ENCODE measurements at places on chromosomes 3 and 15.

GRCh38 chr3:196140224-196140623 lies 58.3 kb upstream of the TFRC start:
- no peak for DNase-seq

- peak; percentile 76 for DNase-seq
These were observed 79.8 kb downstream of the NECTIN3 start for GRCh38 chr3:111151438-111151837.

DNA sequence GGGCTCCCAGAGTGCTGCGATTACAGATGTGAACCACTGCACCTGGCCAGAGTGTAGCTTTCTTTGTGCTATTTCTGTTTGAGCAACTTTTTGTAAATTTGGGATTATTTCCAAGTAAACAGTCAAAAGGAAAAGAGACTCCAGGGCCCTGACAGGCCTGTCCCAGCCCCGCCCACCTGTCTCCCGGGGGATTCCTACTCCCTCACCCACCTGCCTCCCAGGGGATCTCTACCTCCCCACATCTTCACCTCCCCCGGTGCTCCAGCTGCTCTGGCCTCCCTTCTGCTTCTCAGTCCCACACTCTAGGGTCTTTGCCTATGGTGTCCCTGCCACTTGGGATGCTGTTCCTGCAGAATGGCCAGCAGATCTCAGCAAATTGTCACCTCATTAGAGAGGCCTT lies 7.0 kb downstream of the RHCG start:
- no peak for DNase-seq

DNA sequence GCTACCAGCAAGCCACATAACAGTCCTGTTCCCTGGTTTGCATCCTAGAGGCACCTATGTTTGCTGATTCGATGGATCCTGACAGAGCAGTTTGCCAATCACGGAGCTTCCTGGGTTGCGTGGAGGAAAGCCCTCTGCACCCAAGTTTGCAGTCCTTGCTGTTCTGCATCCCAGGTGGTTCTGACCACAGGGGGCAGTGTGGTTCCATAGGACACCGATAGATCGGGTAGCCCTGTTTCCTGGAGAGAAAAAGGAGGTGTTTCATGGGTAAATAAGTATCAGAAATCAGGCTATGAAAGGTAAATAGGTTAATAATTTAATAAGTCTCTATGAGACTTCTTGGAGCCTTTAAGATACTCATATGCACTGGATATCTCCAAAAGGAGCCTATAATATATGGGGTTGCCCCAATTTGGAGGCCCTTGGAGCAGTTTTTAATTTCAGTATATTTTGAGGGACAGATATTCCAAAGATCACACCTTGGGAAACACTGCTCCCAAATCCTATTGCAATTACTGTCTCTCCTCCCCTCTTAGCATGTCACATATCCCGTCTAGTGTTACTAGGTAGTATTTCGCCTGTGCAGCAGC lies 194.6 kb upstream of the TPM1 start:
- DNase-seq, result peak; percentile 59

- peak; percentile 44 for DNase-seq
These were observed 730.6 kb upstream of the NECTIN3 start for GRCh38 chr3:110341047-110341446.

DNA sequence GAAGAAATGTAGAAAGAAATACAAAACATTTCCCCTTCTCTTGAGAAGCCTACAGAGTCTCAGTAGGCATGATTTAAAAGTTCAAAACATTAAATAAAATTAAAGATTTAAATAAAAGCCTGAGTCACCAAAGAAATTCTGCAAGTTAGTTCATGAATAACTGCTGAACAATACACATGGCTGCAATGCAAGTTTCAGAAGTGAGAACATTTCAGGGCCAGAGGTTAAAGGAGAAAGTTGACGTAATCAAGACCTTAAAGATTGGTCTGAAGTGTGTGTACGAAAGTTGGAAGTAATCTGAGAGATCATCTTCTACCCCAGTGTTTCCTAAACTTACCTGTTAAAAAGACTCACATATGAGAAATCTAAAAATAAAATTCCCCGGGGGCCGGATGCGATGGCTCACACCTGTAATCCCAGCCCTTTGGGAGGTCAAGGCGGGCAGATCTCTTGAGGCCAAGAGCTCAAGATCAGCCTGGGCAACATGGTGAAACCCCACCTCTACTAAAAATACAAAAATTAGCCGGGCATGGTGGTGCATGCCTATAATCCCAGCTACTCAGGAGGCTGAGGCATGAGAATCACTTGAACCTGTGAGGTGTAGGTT lies 108.7 kb upstream of the PHLDB2 start:
- DNase-seq, result no peak

DNA sequence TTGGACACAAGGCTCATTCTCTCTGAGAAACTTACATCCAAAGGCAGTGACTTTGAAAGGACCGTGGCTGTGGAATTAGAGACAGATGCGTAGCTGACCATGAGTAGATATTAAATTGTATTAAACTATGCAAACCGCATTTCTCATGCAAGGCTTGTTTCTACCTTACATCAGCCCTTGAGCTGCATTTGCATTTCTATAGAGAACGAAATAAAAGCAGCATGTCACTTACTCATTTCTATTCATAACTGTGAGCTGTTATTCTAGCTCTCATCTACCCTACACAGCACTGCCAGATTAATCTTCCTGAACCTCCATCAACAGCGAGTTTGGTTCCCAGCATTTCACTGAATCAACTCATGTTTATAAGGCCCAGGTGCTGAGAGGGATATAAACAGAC lies 72.3 kb downstream of the THSD4 start:
- DNase-seq, result no peak

- DNase-seq, result peak; percentile 48
These were observed 1.1 kb upstream of the ZNF639 start for GRCh38 chr3:179321668-179322285.

DNA sequence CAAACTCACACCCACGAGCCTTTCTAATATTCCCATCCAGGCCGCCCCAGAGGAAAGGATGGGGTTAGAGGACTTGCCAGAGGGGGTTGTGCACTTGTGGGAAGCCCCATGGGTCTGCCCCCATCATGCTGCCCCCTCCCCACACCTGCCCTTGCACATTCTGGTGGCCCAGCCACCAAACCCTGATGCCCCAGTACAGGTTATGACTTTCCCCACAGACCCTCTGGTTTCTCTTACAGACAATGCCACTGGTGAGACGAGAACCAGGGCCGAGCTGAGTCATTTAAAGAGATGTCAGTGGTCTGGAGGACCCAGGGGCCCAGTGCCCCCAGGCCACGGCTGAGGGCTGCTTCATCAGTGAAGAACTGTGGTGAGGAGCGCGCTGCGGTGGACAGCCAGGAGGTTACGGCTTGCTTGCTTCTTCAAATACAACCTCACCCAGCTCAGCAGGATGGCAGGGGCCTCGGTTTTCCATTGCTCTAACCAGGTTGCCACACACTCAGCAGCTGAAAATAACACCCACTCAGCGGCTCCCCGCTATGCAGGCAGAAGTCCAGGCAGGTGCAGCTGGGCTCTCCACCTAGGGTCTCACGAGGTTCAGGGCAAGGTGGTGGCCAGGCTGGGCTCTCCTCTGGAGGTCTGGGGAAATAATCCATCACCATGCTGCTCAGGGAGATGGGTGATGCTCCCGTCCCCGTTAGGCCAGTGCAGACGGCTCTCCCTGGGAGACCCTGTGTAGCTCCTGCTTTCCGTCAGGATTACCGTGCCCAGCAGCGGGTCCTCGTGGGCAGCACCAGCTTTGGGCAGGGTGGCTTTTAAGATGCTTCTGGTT lies 13.8 kb upstream of the SNRPA1 start:
- no peak for DNase-seq

GRCh38 chr3:95721938-95722337 lies 1092.5 kb upstream of the EPHA6 start:
- no peak for DNase-seq

- DNase-seq, result no peak
These were observed 38.0 kb downstream of the SEC22A start for GRCh38 chr3:123239756-123240155.

DNA sequence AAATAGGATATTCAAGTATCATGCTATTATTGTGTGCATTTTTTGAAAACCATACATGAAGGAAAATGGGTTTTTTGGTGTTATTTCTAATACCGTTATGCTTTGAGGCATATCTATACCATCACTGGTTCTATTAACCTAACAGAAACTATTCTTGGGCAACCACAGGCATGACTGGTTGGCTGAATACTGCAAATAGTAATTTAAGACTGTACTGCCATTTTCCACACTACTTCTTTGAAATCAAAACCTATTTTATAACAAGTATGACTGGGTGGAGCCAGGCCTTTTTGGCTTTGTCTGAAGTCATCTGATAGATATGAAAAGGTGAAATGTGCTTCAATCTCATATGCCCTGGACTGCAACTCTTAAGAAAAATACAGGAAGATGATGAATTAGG lies 115.1 kb downstream of the ULK4 start:
- no peak for DNase-seq

DNA sequence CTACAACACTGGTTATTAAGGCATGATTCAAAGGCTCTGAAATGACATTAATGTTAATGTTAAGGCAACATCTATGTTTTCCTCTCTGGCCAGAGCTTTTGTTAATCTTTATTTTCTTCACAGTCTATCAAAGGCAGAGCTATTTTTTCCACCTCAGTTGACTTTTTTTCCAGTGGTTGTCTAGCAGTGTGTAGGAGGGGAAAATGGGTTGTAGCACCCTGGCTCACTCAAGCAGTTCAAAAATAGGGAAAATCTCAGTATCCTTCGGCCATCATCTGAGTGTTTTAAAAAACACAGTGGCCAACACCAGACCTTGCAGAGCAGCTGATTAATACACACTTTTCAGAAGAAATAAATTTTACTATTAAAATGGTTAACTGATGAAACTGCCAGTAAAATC lies 21.4 kb downstream of the CBLB start:
- no peak for DNase-seq

DNA sequence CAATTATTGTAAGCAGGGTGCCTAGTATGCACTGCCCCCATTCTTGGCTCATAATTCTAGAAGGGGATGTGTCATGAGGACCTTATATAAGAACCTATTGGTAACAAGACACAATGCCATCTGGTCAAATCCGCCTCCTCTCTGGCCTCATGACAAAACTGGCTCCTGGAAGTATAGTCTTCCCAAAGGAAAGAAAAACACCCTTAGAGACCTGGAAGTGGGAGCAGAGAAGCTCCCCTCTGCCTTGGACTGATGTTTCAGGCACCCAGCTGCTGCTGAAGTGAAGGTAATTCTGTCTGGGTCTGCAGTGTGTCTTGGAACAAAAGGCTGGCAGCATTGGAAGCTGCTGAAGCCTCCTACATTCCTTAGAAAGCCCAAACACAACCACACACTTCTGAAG lies 107.2 kb upstream of the CLSTN2 start:
- DNase-seq, result no peak

DNA sequence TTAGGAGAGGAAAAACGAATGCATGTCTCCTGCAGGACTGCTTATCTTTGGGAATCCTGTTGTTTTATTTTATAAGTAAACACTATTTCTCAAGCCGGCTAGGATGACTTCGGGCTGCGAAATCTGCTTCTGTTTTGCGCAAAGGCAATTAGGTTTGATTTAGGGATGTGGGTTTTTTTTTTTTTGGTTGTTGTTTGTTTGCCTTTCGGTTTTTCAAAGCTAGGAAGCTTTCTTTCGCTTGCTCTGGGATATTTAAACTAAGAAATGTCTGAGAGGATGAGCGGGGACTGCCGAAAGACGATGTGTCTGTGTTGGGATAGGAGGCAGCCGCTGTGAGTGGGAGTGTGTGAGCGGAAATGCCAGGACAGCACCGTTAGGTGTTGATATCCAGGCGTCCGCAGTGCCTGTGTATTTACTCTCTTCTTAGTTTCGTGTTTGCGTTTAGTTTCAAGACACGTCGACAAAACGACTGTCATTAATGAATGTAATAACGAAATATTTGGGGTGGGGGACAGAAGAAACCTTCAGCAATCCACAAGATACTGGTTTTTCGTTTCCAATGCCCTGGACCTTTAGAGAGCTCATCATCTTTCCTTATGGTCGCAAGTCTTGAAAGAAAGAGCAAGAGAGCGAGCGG lies 604 bp downstream of the ISL2 start:
- no peak for DNase-seq

DNA sequence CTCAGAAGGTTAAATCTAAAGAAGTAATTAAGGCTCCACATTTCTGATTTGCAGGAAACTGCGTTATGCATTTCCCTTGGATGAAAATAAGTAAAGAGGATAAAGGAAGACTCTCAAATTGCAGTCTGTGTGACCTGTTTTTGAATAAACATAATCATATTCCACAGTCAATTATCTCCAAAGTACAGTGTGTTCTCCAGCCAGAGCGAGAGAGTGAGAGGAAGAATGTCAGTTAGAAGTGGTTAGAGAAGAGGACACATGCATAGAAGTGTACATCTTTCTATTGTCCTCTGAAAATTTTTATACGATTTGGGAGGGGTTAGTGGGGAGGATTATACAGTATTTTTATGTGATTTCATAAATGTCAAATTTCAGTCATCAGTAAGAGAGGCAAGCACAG lies 487.1 kb downstream of the LPP start:
- DNase-seq, result no peak

GRCh38 chr3:183300996-183301562 lies 48.0 kb downstream of the B3GNT5 start:
- peak; percentile 57 for DNase-seq

DNA sequence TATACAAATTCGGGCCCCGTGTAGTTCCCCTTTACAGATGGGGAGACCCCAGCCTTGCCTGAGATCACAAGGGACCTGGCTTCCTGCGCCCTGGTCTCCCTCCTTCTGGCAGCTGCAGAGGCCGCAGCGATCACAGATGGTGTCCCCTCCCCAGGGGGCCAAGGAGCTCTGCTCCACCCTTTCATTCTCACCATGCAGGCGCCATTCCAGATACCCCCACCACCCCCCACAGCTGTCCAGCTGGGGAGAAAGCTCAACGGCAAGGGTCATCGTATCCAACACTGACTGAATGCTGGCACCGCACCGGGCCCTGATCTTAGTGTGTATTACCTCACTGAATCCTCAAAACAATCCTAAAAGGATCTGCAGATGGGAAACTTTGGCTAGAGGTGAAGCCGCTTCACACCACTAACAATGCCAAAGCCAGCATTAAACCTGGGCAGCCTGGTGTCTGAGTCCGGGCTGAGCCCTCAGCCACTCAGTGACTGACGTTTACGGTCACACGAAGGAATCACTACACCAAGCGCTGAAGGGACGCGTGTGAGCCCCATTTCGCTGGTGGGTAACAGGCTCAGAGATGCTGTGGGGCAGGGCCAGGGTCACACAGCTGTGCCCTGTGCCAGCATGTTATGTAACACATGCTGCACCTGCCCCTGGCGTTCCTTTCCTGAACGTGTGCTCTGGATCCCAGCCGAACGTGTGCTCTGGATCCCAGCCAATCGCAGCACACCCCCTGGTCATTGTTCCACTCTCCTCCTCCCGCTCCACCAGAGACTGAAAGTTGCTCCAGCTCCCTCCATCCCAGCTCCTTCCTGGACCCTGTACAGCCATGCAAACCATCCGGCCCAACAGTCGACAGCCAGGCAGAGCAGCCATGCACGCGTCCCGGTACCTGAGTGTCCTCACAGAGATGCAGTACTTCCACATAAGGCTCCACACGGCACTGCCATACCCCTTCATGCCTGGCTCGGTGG lies 51.8 kb downstream of the IQSEC1 start:
- no peak for DNase-seq

All from fibroblast of skin of right quadriceps (primary cell).